Kidney (tissue), 22 donors: ENCODE measurements at places on chromosomes 2 and 18. TPM values are rescaled to one million over a fixed set of nuclear protein-coding genes. Genes with fewer than 3 reads are reported as not detected.

- DNase-seq: no peak
Measured at GRCh38 chr2:85522090-85522647, 16.8 kb upstream of the MAT2A start.

DNA sequence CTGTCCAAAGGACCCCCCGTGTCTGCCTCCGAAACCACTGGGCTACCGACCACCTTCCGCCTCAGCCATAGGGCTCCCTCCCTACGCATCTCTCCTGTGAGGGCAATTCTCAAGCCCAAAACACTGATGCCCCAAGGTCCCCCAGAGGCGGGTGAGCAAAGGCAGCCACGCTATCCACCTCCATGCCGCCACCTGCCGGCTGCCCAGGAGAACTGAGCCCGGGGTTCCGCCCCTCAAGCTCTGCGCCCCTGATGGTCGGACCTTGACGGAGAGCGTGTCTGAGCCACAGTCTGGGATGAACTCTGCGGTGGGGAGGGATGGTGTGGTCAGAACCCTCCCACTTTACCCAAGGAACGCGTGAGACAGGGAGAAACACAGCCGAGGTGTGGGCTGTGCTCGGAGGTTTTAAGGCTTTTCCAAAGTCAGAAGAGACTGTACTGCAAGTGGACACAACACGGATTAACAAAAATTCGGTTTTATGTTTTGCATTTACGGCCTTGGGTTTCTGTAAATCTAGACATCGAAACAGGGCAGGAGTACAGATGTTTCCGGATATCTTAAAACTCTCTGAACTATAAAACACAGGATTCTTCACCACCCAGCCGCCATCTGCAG is 114.1 kb downstream of the ZNF516 start:
- no peak for DNase-seq

DNA sequence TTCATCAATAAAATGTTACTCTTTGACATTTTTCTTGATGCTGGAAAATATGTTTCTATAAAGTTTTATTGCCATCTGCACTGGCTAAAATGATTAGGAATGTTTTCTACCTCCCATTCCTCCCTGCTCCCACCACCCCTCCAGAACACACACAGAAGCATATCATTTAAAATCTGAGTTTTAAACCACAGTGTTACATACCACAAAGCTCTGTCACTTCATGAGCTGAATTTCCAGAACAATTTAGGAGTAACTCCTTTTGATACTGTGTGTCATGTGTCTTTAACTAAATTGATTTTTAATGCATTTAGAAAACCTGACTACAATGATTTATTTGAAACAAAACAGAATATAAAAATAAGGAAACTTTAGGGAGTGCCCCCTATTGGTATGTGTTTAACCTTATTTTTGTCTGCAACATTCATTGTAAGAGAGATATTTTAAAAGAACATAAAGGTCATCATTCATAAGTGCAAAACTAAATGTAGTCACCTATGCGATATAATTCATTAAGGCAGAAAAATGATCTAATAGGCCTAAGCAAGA is 52.0 kb downstream of the FEZ2 start:
- DNase-seq: no peak

DNA sequence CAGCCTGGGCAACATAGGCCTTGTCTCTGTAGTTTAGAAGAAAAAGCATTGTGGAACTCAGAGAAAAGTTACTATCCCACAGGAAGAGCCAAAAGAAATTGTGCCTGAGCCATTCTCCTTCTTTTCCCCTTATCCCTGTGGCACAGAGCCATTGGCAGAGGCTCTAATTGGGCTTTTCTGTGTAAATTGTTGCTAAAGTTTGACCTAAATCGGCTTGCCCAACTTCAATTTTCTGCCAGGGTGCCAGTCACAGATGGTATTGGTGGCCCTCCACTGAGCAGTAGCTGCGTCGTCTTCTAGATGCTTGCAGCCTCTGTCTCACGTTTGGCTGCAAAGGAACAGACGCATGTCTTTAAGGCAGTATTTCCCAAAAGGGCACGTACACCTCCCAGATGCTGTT is 30.3 kb downstream of the ZNF532 start:
- DNase-seq: no peak

DNA sequence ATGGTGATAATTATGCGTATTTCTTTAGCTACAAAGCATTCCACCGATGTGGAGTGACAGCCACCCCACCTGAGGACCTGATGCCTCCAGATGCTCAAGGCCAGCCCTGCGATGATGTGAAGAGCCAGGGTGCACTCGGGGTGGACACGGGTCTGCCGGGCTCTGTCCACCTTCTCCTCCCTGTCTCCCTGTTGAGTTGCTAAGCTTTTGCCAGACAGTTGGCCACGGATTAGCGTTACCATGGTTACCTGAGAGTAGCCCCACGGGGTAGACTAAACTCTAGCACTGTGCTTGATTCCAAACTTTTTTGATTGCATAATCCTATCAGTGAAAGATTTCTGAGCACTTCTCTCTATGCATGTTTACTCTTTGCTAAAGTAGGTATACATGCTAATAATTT is 86.2 kb downstream of the SMIM21 start:
- DNase-seq: no peak

- no peak for DNase-seq
Measured at GRCh38 chr2:147222506-147222905, 622.3 kb upstream of the ACVR2A start.

- no peak for DNase-seq
Measured at GRCh38 chr18:75858754-75859153, 431.3 kb upstream of the SMIM21 start.

DNA sequence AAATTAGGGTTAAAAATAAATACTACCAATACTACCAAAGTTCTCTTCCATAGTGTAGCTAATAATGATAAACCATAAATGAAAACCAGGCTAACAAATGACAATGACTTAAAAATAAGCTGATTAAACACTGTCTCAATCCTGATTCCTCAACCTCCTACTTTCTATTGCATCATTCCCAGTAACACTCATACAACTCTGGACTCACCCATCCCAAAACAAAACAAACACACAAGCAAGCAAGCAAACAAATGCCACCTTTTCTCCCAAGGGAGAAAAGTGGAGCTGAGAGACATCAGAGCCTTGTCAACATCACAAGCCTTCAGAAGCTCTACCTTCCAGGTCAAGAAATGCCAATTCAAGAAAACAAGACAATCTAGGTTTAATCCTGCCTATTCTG is 620.7 kb downstream of the NYAP2 start:
- DNase-seq: no peak

DNA sequence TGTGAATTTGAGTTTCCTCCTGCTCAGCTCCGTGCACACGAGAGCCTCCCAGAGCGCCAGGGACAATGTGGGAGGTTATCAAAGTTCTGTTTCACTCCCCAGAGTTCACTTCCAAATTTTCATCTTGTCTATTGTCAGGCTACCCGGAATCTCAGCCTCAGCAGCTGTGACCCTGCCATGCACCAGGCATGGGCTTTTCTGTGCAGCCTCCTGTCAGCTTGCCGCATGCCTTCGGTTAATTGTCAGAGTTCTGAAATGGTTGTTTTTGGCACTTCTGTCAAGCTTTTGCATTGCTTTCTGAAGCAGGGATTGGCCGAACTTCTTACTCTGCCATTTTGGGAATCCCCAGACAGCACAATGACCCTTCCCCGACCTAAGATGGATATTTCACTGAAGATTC is 60.4 kb downstream of the SH3YL1 start:
- DNase-seq: no peak

- peak; percentile 68 for DNase-seq
Measured at GRCh38 chr2:175030380-175031271, 25.4 kb upstream of the CHN1 start.

DNA sequence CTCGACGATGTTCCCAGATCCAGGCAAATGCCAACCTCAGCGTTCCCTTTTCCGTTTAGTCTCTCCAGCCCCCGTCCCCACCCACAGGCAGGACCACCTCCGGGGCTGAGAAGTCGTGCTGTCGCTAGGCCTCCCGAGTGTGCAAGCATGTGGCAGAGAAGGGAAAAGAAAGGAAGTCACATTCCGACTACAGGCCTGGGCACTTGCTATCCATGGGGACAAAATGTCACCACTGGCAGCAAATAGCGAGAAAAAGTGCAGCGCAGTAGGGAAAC is 420 bp downstream of the PIGN start:
- DNase-seq: no peak

EN1 gene
- polyA plus RNA-seq: not detected

SMPD4 gene
- polyA plus RNA-seq: 21.6 TPM

ASXL2 gene
- polyA plus RNA-seq: 2.6 TPM

UGT1A6 gene
- polyA plus RNA-seq: 110 TPM

GATA6 gene
- 1.7 TPM for polyA plus RNA-seq

KLHL30 gene
- 0.24 TPM for polyA plus RNA-seq

DPP10 gene
- 0.67 TPM for polyA plus RNA-seq
